ENCODE measurements at places on chromosomes 16 and 17. TPM values are rescaled to one million over a fixed set of nuclear protein-coding genes. Genes with fewer than 3 reads are reported as not detected.

DNA sequence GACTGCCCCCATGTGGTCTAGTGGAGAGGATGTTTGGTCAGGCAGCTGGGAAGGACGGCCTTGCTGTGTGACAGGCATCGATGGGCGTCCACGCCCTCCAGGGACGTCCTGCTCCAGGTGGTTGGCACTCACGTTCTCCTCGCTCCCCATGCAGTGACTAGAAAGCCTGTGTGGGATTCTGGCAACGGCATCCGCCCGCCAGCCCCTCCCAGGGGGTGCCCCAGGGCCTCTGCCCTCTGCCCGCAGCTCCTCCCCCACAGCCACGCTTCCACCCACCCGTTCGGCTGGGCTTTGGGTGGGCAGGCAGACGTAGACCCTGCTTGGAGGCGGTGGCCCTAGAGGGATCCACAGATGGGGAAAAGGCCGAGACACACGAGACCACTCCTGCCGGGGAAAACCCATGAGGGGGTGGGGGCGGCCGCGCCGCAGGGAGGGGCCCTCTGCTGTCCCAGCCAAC, 4.7 kb upstream of the IL17C start:
- peak; percentile 80 for DNase-seq

GRCh38 chr16:85844169-85844481, 44.6 kb downstream of the COX4I1 start:
- no peak for DNase-seq

DNA sequence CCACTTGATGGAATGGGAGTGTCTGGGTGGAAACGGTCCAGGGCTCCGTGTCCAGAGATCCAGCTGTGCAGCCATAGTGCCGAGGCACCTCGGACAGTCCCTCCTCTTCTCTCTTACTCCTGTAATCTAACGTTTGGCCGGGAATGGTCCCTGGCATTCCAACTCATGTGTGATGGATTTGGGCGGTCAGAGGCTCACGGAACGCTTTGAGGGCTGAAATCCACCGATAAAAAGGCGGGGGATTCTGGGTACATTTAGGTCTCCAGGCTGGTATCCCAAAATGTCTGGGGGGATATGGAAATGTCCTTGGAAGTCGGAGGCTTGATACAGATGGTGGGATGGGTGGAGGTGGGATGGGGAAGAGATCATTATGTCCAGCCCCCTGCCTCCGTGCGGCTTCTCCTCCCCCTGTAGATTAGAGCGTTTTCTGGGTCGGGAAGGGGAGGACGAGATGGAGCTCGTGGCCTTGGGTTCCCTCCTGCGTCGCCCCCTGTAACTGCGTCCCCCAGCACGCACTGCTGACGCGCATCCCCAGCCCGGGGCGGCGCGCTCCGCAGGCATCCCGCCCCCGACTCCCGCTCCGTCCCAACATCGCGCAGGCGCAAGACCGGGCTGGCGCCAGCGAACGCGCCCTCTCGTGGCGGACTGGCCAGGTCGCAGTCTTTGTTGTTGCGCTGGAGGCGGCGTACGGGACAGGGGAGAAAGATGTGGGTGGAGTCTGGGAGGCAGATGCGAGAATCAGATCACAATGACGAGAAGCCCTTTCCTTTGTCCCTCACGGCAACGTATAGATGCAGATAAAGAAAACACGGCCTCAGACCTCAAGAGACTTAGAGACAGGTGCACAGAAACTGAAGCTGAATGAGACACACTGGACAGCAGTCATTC, 4.5 kb upstream of the SGCA start:
- DNase-seq = peak; percentile 95

GRCh38 chr16:86244158-86244557, 266.2 kb upstream of the FOXF1 start:
- DNase-seq = no peak

- no peak for DNase-seq
These were observed 3.4 kb upstream of the WIPI1 start for GRCh38 chr17:68460715-68461114.

PPM1E gene
- not detected for total RNA-seq

PDE6G gene
- 1.0 TPM for total RNA-seq

Measured in upper lobe of right lung (tissue), 1 donor.